ENCODE measurements at places on chromosomes 13 and 19.

GRCh38 chr19:19866611-19867248 lies 1.0 kb downstream of the ZNF253 start:
- no peak for DNase-seq

DNA sequence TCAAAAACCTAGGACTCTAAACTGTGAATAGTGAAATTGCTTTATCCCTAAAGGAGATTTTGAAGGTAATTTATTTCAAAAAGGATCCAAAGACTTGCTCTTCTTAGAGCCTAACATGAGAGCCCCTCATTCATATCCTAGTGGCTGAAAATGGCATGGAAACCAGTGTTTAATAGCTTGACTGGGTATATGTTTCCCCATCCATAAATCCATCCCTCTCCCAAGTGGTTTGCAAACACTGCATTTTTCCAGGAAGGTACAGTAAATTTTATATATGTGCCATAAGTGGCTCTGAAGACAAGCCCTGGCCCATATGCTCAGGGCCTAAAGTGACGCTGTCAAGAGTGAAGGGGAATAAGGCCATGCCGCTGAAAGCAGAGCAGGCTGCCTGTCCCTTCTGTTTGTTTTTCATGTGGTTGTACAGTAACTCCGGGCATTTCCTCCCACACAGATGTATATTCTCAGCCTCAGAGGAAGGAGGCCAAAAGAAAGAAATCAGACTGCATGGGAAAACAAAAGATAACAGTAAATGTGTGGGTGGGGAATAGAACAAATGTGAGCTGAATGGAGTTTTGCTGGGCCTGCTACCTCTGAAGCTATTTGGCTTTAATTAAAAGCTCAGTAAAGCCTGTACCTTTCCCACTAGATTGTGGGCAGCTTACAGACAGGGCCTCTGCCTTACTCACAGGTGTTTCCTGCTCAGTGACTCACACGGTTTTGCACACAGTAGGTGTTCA lies 181.9 kb downstream of the PCDH9 start:
- no peak for DNase-seq

DNA sequence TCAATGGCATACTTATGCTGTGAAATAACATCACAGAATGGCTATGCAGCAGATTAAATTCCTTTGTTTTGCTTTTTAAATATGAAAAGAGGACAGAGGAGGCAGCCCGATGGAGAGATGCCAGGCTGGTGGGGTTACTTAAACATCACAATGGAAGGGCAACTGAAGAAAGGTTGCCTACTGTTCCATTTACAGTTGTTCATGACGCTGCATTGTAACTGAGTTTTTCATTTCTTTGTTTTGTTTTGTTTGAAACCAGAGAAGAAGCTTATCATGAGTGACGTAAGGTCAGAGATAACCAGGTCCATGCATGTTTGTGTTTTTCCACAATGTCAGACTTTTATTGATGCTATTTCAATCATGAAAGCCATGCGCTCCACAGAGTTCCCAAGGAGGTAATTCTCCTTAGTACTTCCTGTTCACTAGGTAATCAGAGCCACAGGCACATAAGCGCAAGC lies 273.8 kb downstream of the LHFPL6 start:
- no peak for DNase-seq

GRCh38 chr19:51595190-51596175 lies 24.4 kb downstream of the ZNF175 start:
- no peak for DNase-seq

DNA sequence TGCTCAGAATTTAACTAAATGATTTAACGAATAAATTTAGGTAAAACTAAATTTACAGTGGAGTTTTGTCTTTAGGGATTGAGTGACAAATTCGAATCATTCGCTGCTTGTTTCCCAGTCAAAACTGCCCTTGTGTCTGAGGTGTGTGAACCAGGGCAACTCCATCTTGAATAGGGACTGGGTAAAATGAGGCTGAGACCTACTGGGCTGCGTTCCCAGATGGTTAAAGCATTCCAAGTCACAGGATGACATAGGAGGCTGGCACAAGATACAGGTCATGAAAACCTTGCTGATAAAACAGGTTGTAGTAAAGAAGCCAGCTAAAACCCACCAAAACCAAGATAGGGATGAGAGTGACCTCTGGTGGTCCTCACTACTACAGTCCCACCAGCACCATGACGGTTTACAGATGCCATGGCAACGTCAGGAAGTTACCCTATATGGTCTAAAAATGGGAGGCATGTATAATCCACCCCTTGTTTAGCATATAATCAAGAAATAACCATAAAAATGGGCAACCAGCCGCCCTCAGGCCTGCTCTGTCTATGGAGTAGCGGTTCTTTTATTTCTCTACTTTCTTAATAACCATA lies 10.2 kb upstream of the ANKRD10 start:
- DNase-seq: no peak

DNA sequence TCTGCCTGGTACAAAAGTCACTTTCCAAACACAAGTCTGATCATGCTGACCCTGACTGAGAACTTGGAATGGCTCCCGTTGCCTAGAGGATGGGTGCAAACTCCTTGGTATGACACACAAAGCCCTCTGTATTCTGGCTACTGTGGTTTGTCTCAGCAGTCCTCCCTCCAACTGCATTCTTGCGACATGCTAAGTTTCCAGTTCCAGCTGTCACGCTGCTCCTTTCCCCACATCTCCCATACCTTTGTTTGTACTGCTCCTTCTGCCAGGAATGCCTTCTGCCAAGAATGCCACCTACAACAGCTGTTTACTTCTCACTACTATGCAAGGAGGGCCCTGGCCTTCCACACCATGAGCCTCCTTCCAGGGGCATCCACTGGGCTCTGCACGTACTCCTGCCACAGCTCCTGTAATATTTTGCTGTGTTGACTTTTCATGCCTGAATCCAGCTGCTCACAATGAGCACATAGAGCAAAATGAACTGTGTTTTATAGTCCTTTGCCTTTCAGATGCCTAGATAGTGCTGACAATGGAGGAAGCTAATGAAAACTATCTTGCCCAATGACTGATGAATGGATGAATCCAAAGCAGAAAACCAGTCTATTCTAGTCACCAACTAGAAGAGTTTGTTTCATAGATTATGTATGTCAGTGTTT lies 543.7 kb downstream of the EFNB2 start:
- no peak for DNase-seq

- DNase-seq: no peak
These were observed 54.5 kb downstream of the ATP7B start for GRCh38 chr13:51956717-51957116.

DNA sequence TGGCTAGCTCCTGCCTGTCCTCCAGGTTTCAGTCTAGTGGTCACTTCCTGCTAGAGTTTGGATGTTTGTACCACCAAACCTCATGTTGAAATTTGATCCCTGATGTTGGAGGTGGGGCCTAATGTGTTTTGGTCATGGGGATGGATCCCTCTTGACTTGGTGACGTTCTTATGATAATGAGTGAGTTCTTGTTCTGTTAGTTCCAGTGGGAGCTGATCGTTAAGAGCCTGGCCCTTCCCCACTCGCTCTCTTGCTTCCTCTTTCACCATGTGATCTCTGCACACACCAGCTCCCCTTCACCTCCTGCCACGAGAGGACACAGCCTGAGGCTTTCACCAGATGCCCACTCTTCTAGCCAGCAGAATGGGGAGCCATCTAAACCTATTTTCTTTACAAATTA lies 86.8 kb upstream of the SCEL start:
- no peak for DNase-seq
